ENCODE measurements at places on chromosomes 6 and 20. TPM values are rescaled to one million over a fixed set of nuclear protein-coding genes. Genes with fewer than 3 reads are reported as not detected.

The SLC17A2 gene
- not detected for total RNA-seq

The PREX1 gene
- 10.9 TPM for total RNA-seq

The CYP39A1 gene
- 8.4 TPM for total RNA-seq

The MUC21 gene
- total RNA-seq = not detected

The DEFB124 gene
- total RNA-seq = not detected

Data from articular chondrocyte of knee joint (primary cell).